NT2/D1 (cell line): ENCODE measurements at places on chromosomes 1 and 21.

GRCh38 chr1:115166531-115167091, 77.3 kb upstream of the TSPAN2 start:
- peak; percentile 42 for DNase-seq

DNA sequence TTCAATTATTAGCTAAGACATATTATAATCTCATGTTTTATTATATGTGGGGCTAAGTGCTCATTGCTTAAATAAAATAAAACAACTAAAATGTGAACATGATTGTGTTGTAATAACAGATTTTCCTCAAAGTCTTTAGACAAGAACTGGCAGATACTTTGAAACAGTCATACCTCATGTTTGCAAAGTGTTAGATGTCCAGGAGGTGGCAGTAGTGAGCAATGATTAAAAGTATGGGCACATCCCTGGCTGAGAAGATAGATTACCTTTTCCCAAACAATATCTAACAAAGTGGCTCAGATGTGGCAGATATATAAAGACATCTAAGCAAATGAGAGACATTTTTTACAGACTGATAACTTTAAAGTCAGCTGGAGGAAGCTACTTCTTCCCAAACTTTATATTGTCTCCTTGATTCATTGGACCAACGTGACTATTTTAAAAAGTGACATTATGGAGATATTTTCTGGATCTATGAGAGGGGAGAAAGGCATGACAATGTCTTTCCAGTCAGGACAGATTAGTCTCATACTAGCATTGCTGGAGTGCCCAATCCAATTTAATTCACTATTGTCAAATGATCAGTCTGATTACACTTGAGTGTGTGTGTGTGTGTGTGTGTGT, 269.8 kb downstream of the S1PR1 start:
- DNase-seq: peak; percentile 36

GRCh38 chr1:57916041-57916440, 492.2 kb upstream of the DAB1 start:
- no peak for DNase-seq

DNA sequence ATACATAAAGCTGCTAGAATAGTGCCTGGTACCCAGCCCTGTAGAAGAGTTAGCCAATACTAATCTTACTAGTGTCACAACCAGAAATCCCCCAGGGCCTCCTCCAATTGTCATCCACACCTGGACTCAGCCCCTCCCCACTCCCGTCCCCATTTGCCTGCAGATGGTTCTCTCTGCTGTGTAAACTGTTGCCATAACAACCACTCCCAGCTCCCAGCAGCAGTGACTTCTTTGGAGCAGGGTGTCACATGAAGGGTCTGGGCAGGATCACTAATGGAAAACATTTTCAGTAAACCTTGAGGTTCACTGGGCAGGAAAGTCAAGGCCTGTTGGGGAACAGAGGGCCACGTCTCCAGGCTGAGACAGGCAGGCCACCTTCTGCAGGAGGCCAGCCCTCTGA, 126.0 kb upstream of the IPO9 start:
- no peak for DNase-seq

DNA sequence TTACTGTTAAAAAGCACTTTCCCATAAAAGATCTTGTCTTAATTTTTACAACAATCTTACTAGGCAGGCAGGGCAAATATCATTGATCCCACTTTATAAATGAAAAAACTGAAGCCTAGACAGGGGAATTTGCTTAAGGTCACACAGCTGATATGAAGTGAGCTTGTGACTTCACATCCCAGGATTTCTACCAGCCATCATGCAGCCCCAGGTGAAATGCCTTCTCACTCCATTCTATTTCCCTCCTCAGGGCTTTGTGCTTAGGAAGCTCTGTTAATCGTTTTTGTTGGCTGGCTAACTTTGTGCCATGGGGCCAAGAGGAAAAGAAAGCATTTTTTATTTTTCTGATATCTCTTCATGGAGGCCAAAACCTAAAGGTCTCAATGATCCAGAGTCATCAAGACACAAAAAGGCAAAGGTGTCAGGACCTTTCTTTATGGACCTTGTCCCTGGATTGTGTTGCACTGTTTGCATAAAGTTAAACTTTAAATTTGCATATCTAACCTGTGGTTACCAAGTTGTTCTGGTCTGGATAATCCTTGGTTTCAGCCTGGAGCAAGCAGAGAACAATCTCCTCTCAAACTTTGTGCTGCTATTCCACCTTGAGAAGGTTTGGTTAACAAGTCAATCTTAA, 44.8 kb upstream of the ZNF326 start:
- no peak for DNase-seq

DNA sequence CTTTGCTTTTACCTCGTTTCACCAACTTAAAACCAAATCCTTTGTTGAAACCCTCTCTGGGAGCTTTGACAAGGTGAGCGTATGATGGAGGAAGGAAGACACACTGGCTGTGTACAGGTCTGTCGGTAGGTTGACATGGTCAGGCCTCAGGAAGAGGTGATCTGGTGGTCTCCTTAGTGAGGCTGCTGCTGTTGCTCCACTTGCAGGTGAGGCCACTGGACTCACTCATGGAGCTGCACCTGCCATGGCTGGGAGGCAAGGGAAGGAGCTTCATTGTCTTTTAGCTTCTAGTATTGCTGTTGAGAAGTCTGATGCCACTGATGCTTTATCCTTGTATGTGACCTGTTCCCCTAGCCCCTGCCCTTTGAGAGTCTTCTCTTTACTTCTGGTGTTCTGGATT, 35.7 kb downstream of the TENT5C start:
- no peak for DNase-seq

DNA sequence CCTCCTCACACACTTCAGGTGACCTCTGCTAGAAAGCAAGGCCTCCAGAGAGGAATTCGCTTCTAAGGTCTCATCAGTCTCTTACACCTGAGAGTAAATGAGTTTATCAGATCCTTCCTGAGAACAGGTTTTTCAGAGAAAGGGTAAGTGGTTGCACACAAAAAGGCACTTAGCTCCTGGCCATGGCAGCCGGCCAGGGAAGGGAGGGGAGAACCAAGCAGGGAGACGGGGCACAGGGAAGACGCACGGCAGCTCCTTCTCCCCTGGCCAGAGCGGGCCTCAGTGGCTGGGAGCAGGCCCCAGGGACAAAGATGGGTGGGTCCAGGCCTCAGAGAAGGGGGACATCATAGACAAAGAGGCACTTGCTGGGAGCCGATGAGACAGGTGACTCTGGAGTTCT, 3.6 kb upstream of the TNNT2 start:
- no peak for DNase-seq

DNA sequence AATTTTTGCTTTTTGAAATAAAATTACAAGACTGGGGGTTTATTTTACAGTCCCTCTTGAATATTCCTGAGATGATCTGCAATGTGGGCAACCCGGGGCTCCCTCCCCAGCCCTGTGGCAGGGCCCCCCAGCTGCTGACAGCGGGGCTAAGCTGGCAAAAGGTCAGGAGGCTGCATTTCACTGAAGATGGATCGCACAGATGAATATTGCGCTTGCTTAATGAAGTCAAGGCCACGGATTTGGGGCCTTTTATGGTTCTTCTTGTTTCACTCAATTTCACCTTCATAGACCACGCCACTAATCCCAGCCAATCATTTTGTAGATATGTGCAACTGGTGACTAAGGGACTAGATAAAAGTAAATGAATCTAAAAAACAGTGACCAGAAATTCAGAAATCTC, 50.8 kb upstream of the SLC22A15 start:
- no peak for DNase-seq

DNA sequence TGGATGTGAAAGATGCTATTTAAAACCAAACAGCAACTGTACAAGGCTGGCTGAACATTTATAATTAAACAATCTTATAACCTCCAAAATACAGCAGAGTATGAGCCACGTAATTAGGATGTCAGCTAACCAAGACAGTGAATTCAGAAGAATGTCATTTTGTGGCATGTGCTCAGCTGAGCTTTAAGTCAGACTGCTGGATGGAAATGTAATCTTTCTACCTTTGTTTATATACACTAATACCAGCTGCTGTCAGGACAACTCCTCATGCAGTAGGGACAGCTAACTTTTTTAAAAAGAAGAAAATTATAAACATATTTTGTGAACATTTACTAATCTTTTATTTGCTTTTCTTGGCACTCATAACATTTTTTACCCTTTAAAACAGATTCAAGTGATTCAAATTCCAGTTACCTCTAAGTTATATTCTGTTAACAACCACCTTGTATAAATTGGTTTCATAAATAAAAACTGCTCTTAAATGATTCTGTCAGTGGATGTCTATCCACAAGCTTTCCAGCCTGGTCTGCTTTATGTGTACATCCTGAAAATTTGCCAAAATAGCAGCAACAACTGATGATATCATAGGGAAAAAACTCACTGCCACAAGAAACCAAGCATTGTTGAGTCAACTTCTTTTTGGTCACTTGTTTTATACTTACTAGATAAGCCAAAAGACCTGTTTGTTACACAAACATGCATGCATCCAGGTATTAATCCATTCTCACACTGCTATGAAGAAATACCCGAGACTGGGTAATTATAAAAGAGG, 36.1 kb downstream of the DPH5 start:
- no peak for DNase-seq

DNA sequence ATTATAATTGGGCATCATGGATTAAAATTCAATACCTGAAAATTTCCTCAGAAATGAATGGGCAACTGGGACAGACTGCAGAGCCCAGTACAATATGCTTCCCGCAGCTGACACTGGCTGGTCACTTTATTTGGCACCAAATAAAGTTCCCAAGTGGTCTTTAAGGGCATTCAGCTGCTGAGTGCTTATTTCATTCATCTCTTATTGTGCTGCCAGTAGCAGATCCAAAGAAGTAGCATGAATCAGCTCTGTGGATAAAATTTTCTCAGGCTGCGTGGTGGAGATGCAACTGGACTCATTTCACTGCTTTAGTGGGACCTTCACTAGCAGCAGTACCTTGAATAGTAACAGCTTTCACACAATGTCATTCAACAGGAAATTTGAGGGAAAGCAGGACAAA, 226.3 kb upstream of the ADGRL2 start:
- DNase-seq: no peak

DNA sequence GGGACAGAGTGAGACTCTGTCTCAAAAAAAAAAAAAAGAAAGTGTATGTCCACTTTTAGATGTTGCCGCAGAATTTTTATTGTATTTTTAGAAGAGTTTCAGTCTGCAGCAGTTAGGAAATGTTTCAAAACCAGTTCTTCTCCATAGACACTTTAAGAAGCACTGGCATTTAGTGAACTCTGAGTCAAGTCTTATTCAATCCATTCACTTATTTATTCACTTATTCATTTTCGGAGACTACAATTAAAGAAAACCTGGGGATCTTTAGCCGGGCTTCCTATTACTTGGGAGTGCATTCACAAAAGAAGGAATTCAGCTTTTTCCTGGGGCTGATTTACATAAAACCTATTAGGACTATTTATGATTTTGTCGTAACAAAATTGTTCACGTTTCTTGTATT, 12.3 kb downstream of the RCAN3 start:
- DNase-seq: no peak

DNA sequence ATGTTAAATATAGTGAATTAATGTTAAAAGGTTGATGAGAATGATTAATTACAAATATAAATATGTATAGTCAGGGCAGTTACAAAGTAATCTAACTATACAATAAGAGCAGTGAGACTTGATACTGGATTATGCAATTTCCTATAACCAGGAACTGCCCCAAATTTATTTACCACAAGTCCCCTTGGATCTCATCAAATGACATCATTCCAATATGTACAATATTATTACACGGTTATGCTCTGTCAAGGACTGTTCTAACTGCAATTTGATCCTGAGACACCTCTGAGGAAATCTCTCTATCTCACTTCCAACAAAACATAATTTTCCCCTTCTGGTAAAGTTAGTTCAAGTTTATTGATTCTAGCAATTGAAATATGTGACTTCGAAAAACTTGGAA, 917.6 kb downstream of the NCAM2 start:
- no peak for DNase-seq

DNA sequence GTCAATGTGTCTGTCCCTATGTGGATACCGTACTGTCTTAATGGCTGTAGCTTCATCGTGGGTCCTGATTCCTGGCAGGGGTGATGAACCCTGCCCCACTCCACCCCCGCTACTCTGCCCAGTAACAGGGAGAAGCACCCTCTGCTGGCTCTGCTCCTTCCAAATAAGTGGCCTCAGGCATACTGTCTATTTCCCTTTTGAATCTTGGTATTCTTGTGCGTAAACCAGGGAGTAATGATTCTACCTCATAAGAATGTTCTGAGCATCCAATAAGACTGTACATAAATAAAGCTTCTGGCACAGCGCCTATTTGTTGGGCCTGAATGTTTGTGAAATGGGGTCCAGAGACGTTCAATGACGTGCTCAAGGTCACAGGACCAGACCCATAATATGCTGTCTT, 35.2 kb upstream of the CTPS1 start:
- DNase-seq: no peak

- DNase-seq: no peak
These were observed 368.3 kb upstream of the ESRRG start for GRCh38 chr1:217091561-217091960.

DNA sequence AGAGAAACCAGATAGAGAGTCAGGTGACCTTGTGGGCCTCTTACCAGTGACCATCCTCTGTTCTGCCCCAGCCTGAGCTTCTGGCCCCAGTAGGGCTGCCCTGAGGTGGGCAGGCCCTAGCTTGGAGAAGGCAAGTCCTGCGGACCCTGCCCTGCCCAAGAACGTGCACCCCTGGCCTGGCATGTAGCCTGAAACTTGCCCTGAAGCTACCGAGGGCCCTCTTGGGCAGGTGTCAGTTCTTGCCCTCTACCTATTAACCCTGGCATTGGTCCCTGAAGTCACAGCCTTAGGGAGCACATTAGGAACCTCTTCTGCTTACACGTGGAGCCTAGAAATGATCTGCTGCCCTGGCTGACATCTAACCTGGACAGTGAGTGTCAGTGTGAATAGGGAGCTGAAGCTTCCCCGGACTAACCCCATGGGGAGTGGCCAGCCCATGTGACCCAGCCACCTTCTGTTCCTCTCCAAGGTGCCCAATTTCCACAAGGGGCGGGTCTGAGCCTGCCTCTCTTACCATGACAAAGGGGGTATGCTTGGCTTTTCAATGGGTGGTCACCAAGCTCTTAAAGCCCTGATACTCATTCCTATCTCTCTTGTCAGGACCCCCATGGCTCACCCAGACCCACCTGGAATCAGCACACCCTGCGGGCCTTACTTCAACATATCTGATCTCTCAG, 163.0 kb downstream of the ZSCAN20 start:
- peak; percentile 60 for DNase-seq

DNA sequence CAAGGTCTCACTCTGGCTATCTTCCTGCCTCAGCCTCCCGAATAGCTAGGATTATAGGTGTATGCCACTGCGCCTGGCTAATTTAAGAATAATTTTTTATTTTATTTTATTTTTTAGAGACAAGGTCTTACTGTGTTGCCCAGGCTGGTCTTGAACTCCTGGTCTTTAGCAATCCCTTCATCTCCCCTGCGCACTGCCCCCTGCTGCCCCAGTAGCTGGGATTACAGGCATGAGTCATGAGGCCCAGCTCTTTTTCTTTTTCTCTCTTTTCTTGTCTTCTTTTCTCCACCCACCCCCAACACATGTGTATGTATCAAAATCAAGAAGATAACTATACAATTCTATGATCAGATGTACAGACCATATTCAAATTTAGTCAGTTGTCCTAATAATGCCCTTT, 87.2 kb downstream of the PEX14 start:
- DNase-seq: no peak
